ENCODE measurements at places on chromosomes 7 and 10.

GRCh38 chr7:92636018-92636560 is 45.9 kb upstream of the FAM133B start:
- no peak for DNase-seq

DNA sequence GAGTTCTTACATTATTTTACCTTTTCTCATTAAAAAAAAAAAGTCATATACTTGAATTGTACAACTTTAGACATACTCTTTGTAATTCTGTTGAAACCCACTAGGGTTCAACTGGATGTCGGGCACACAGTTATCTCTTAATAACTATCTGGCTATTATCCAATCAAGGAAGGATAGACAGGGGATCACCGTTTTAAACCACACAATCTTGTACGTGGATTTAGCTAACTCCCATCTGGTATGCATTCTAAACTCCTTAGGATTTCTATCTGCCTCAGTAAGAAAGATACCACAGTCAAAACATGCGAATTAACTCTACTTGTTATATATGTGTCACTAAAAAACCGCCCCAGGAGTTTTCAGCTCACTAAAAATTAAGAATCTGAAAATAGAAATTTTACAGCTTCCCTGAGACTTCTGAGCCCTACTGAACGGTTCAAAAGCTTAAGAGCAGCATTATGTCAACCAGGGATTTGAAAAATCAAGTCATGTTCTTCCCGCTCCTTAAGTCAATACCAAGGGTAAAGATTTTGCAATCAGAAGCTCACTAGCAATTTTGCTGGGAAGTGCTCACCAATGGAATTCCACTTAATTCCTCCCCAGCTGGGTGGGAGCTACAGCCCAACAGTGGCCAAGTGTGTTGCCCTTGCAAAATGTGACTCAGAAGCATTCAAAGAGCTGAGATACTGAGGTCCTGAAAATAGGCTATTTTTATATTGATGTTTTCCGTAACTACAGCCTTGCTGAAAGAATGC is 267.0 kb downstream of the FRMD4A start:
- DNase-seq: no peak

DNA sequence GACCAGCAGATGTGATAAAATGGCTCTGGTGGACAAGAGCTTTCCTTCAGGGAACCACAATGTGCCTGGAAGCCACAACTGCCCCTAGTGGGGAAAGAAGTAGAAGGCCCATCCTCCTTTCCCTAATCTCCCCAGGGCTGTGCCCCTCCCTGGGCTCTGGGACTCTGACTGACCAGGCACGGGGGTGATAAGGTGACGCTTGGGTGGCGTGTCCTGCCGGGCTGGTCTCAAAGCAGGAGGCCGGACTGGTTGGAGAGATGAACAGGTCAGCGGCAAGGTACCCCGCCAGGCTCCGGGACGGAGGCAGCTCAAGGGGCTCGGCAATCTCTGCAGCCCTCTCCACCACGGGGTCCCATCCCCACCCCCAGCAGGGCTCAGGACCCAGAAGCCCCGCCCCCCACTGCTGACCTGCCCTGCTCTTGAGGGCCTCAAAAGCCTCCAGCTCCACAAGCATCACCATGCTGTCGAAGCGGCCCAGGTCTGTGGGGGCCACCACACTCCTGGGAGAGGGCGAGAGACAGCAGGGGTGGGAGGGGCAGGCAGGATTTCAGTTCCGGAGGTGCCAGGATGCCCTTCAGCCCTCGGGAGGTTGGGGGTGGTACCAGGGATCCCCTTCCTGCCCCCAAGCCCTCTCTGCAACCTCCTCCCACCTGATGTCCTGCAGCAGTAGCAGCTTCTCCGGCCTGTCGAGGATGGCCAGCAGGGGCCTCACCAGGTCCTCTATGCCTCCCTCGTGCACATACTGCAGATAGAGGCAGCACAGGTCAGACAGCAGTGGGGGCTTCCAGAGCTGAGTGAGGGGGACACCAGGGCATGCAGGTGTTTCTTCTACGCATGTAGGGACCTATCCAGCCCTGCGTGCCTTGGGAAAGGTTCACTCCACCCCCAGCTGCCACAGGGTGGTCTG is 12.2 kb downstream of the LZTS2 start:
- DNase-seq: no peak

- DNase-seq: no peak
Observed at GRCh38 chr7:650339-651031, 76.0 kb upstream of the DNAAF5 start.

GRCh38 chr7:44142028-44142427 is 896 bp upstream of the MYL7 start:
- DNase-seq: no peak

- DNase-seq: no peak
Observed at GRCh38 chr7:35250452-35250851, 3.4 kb downstream of the TBX20 start.

DNA sequence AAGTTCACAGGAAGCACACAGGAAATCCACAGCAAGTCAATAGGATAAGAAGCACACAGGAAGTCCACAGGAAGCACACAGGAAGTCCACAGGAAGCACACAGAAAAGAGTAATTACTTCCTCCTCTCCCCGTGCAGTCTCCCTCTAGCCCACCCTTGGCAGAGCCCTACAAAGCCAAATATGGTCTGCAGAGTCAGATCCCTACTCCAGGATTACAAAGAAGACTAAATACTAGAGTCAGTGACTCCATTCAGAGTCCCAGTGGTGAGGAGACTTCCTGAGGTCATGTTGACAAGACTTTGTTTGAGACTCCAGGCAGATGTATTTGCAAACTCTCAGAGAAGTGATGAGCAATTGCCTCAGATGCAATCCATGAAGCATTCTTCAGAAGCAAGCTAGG is 398.6 kb upstream of the AUTS2 start:
- DNase-seq: no peak

Measured in activated naive CD4-positive, alpha-beta T cell treated with anti-CD3 and anti-CD28 coated beads, Interleukin-2, amount 50 U/mL, for 16 hours (primary cell).